ENCODE measurements at places on chromosomes 16 and 17. TPM values are rescaled to one million over a fixed set of nuclear protein-coding genes. Genes with fewer than 3 reads are reported as not detected.

MLYCD gene
- total RNA-seq = 1.6 TPM

CA7 gene
- total RNA-seq = not detected

SLC25A10 gene
- 52.2 TPM for total RNA-seq

RHOT1 gene
- 49.9 TPM for total RNA-seq

PHF23 gene
- 54.8 TPM for total RNA-seq

OR3A2 gene
- total RNA-seq = not detected

GGT6 gene
- total RNA-seq = not detected

HSD11B2 gene
- total RNA-seq = not detected

CACNG3 gene
- not detected for total RNA-seq

AOC2 gene
- 0.89 TPM for total RNA-seq

ADAM11 gene
- not detected for total RNA-seq

HBA2 gene
- total RNA-seq = not detected

NOTUM gene
- 0.51 TPM for total RNA-seq

SAMD14 gene
- 1.7 TPM for total RNA-seq

CDRT15L2 gene
- not detected for total RNA-seq

C16orf92 gene
- not detected for total RNA-seq

CCL16 gene
- not detected for total RNA-seq

TBC1D3D gene
- 0.29 TPM for total RNA-seq

GAST gene
- total RNA-seq = not detected

SNAI3 gene
- not detected for total RNA-seq

EPN3 gene
- not detected for total RNA-seq

FZD2 gene
- 4.6 TPM for total RNA-seq

CTRB2 gene
- not detected for total RNA-seq

PRSS33 gene
- total RNA-seq = not detected

SHISA6 gene
- total RNA-seq = not detected

PPL gene
- 0.27 TPM for total RNA-seq

SEPTIN1 gene
- not detected for total RNA-seq

ABI3 gene
- total RNA-seq = not detected

DNAAF1 gene
- total RNA-seq = not detected

MT1H gene
- not detected for total RNA-seq

CSF3 gene
- total RNA-seq = 0.29 TPM

KRT9 gene
- total RNA-seq = not detected

CLEC18C gene
- total RNA-seq = not detected

SP6 gene
- total RNA-seq = 0.23 TPM

NXPH3 gene
- 0.03 TPM for total RNA-seq

SLC16A13 gene
- 0.34 TPM for total RNA-seq

MYO15A gene
- 0.15 TPM for total RNA-seq

KRTAP1-3 gene
- total RNA-seq = not detected

ACBD4 gene
- total RNA-seq = not detected

CMTM2 gene
- total RNA-seq = not detected

NPIPA2 gene
- total RNA-seq = 0.24 TPM

SPECC1 gene
- total RNA-seq = 38.8 TPM

CCDC78 gene
- total RNA-seq = 0.23 TPM

KCNH6 gene
- total RNA-seq = not detected

SPATA22 gene
- not detected for total RNA-seq

SCGB1C2 gene
- total RNA-seq = not detected

MT1B gene
- not detected for total RNA-seq

TK1 gene
- 111 TPM for total RNA-seq

SGF29 gene
- total RNA-seq = 24.3 TPM

ZSCAN10 gene
- total RNA-seq = not detected

MYOCD gene
- 2.5 TPM for total RNA-seq

RND2 gene
- not detected for total RNA-seq

TRPV3 gene
- total RNA-seq = 0.97 TPM

PSMD7 gene
- 103 TPM for total RNA-seq

Data from Daoy (cell line).